HFF-Myc (cell line): ENCODE measurements at places on chromosomes 1 and 21.

GRCh38 chr1:1325288-1326074 is 879 bp downstream of the CPTP start:
- no peak for DNase-seq

DNA sequence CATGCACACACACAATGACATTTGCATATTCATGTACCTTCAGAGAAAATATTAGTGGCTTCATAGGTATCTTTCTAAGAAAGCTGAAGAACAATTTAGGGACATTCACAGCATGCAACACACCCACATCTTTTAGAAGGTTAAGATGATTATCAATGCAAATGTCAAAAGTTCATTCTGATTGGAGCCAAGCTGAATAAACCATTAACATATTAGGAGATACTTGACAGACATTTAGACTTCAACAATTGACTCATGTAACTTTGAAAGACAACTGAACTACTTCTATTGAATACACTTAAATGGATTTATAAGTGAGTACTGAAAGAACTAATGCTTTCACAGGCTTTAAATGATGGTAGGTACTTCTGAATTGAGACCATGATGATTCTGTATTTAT is 111.1 kb downstream of the LHX8 start:
- DNase-seq = no peak

GRCh38 chr1:29112705-29113412 is 10.8 kb downstream of the TMEM200B start:
- no peak for DNase-seq

DNA sequence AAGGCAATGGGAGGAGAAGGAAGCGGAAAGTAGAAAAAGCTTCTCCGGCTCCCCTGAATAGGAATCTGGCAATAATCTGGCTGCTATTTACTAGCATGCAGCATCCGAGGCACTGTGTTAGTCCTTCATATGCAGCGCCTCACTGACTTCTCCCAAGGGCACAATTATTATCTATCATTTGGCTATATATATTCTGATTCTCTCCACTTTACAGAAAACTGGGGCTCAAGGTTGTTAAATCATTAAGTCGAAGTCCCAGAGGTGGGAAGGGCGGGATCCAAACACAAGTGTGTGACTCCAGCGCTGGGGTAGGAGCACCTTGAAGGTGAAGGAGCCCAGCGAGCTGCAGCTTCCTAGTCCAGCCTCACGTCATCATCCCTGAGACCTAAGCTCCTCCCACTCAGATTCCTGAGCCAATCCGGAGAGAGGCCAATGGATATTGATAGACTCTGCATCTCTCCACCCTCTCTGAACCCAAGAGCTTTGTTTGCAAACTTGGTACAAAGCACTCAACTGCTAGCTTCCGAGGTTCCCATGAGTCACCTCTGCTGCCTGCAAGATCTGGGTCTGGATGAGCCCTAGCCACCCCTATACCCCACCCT is 16.6 kb upstream of the EYA3 start:
- no peak for DNase-seq

DNA sequence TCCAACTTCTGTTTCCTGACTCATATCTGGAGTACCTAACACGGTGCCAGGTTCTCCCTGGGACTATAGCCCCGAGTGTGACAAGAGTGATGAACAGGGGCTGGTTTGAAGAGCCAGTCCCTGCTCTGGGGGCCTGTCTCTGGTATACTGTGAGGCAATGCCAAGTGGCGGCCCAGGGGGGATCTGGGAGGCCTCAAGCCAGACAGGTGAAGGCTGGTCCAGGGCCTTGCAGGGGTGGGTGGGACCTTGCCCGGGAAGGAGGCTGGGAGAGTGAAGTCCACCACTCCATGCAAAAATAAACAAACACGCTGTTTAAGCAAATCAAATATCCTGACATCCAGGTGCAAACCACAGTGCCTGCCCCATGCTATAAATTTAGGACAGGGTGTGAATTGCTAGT is 6.8 kb upstream of the PLXNA2 start:
- DNase-seq = no peak

GRCh38 chr1:239349699-239350098 is 36.7 kb upstream of the CHRM3 start:
- DNase-seq = no peak

GRCh38 chr1:172638885-172639831 is 19.7 kb upstream of the FASLG start:
- DNase-seq = no peak

GRCh38 chr1:171472183-171472647 is 13.1 kb upstream of the PRRC2C start:
- no peak for DNase-seq

- DNase-seq = no peak
Observed at GRCh38 chr1:155277902-155278688, 832 bp downstream of the HCN3 start.

DNA sequence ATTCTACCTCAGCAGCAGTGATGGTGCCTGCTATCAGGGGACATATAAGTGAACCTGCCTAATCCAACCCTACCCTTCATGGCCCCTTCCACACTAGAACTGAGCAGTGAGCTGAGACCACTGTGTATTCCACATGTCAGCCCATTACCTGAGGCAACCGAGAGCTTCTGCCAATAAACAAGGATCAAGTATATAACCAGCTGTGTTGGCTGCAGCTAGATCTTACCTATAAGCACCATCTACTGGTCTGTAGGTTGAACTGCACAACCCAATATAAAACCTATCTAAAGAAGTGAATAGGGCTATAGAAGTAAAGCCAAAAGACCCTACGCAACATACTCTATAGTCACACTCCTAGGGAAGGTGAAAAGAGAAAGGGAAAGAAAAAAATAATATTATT is 376.9 kb downstream of the HHIPL2 start:
- no peak for DNase-seq

GRCh38 chr1:34796990-34797389 is 4.2 kb downstream of the GJA4 start:
- no peak for DNase-seq

DNA sequence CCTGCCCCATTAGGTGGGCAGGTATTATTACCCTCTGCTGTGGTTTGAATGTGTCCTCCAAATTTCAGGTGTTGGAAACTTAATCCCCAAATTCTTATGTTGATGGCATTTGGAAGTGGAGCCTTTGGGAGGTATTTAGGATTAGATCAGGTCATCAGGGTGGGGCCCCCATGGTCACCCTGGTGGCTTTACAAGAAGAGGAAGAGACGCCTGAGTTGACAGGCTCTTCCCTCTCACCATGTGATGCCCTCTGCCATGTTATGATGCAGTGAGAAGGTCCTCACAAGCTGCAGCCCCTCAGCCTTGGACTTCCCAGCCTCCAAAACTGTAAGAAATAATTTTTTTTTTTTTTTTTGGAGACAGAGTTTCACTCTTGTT is 8.8 kb upstream of the THEMIS2 start:
- no peak for DNase-seq

DNA sequence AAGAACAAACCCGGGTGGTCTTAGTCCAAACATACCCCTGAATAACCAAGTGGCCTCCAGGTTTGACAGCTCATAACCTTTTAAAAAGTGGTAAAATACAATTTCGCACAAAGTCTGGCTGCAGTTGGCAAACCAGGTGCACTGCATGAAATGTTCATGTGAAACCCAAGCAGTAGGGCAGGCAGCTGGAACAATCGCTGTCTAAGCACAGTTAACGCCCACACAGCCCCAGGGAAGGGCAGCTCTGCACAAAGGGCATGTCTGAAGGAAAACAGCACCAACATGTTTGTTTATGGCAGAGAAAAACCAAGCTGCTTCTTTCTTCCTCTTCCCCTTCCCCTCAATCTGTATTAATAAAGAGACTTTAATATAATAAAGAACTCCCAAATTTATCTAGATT is 49.5 kb downstream of the KIAA1614 start:
- no peak for DNase-seq

DNA sequence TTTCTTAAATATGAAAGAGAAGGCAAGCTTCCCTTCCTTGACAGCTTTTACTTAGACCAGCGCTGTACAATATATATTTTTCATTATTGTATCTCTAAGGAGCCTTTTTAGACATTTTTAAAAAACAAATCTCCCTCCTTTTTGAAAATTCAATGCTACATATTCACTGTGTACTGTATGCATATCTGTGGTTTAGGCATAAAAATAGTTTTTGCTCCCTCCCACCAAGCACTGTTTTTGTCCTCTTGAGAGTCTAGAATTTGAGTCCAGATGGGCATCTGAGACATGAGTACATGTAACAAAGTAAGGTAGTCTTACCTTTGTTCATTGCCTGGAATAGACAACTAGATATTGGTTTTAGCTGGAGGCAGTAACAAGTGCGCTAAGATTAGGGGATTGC is 488.5 kb upstream of the RUNX1 start:
- DNase-seq = no peak

DNA sequence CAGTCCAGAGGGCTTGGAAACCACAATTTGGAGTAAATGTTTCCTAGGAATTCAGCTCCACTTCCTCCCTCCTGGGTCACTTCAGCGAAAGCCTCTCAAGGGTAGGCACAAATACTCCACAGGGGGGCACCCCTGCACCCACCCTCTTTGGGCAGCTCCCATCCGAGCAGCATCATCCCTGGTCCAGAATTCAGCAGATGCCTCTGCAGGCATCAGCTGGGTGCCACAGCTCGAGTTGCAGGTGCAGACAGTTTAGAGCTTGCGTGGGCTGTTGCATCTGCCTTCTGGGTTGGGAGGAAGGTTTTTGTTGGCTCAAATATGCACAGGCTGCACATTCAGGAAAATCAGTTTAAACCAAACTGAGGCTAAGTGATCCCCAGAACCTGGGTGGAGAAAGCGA is 25.0 kb downstream of the KANK4 start:
- no peak for DNase-seq

DNA sequence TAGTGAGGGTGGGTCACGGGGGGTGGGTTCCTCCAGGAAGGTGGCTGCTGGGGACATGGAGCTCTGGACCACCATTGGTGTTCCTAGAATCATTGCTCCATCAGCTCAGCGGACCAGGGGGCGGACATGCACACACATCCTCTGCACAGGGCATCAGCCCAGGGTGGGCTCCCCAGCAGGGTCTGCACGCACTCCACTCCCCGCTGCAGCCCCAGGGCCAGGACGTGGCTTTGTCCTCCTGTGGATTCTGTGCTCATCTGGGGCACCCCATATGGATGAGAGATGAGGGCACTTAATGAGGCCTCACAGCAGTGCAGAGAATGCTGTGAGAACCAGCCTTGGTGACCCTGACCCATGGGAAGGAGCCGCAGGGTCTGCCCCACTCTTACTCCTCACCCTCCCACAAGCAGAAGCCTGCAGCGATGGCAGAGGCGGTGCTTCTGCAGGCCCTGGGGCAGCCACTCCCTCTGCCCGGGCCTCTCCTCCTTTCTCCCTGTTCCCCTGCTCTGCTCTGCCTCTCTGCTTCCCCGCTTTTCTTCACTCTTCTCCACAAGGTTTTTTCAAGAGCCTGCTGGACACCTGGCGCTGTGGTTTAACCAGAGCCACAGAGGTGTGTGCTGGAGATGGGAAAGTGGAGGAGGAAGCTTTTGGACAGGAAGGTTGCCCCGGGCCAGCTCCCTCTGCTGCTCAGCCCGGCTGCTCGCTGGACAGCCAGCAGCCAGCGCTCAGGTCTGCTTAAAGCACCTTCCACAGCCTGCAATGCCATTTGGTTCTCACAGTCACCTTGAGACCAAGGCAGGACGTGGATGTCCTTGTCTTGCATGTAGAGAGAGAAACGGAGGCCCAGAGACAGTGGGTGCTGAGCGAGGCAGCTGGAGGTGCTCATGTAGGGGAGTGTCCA is 26.3 kb upstream of the PCBP3 start:
- no peak for DNase-seq

GRCh38 chr1:94428441-94428840 is 10.3 kb downstream of the ABCD3 start:
- DNase-seq = no peak
